ENCODE measurements at places on chromosomes 2 and 18.

DNA sequence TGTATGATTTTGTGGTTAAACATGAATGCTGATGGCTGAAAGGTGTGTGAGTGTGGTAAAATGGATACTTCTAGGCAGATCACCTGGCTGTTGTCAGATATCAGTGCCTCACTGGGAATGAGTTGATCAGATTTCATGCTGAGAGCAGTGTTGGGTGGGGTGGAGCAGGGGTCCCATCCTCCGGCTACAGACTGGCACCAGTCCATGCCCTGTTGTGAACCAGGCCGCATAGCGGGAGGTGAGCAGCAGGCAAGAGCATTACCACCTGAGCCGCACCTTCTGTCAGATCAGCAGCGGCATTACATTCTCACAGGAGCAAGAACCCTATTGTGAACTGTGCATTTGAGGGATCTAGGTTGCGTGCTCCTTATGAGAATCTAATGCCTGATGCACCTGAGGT lies 78.7 kb downstream of the GLI2 start:
- no peak for DNase-seq

GRCh38 chr2:178782236-178782635 lies 25.0 kb downstream of the TTN start:
- no peak for DNase-seq

DNA sequence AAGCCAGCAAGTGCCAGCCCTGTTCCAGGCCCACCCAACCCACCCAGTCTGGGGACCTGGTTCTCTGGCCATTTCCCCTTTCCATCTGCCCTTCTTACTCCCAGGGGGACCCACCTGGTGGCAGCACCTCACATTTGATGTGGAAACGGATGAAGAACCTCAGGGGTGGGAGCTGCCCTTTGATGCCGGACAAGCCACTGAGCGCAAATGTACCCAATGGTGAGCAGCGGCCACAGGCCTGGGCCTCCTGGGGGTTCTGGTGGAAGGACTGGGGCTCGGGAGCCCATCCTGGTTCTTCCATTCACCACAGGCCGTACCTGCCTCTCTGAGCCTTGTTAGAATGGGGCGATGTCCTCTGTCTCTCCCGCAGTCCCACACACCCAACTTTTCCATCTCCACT lies 84.7 kb downstream of the EPAS1 start:
- DNase-seq = no peak

GRCh38 chr18:58694720-58695468 lies 23.6 kb downstream of the MALT1 start:
- no peak for DNase-seq

GRCh38 chr2:227799202-227799601 lies 14.4 kb upstream of the CCL20 start:
- no peak for DNase-seq

GRCh38 chr18:2979871-2980790 lies 32.8 kb downstream of the LPIN2 start:
- DNase-seq = no peak

DNA sequence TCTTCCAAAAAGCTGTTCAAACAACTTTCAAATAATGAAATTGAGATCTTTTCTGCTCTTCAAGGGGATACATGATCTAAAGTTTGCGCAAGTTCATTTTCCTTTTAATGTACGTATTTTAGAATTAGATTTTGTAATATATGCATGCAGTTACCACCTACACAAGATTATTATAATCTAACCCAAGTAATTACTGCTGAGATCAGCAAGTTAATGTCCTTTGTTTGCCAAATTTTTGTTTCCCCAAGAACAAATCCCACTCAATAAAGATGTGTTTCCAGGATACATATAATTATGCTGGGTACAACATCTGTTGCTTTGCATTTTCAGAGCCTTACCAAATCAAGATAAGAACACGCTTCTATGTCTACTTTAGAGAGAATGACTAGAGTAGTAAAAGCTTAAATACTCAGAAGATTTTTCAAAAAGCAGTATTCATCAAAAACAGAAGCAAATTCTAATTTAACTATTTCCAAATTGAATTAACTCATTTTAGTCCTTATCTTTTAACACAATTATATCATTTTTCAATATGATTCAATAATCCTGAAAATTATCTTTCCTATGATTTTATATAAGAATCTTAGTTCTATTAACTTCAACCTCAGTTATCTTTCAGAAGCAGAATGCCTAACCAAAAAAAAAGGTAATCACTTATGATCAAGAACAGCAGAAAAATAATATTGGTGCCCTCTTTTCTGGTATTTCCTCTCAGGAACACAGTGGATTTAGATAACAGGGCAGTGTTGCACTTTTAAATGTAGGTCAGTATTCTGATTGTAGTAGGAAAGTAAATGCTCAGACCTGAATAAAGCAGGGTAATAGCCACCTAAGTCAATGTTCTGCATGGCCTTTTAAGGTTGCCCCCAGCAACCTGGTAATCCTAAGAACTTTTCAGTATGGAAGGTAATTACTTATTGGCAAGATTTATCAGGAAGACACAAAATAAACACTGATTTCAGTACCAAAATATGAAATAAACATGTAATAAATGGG lies 28.0 kb downstream of the CERKL start:
- no peak for DNase-seq

GRCh38 chr2:240925191-240925567 lies 19.0 kb downstream of the CROCC2 start:
- DNase-seq = no peak

- DNase-seq = peak; percentile 75
These were observed 49.0 kb downstream of the ZDBF2 start for GRCh38 chr2:206323486-206323885.

DNA sequence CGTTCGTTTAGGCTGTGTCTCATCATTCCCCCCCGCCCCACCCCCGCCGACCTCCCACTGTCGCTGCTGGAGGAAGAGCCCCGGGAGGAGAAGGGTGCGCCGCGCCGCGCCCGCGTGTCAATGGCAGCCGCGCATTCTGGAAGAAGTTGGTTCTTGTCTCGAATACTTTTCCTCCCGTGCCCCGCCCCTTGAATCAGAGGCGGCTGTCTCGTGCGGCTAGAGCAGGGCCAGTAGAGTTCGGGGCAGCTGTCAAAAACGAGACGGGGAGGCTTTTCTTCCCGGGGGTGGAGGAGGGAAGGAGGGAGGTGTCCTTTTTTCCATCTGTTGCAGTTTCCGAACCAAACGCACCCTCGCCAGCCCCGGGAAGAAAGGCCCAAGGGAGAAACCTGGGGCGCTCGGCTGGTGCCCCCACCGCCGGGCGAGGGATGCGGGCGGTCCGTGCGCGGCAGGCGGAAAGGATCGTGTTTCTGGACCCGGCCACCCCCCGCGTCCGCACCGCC lies 410 bp upstream of the TGIF1 start:
- DNase-seq = peak; percentile 82

DNA sequence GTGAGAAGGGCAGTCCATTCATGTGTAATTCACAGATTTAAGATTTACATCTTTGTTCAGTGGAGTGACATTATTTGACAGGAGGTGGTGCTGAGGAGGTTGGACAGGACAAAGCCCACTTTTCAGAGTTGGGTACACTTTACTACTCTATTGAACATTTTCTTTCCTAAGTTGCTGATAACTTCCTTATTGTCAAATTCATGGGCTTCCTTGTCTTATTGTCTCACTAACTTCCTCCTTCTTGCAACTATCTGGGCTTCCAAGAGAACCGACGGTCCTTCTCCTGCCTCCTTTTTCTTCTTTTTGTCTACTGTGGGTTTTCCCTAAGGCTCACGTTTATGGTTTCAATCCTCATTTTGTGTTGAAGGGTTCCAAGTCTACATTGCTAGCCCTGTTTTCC lies 67.7 kb upstream of the DNMT3A start:
- no peak for DNase-seq
